Stimulated activated CD4-positive, alpha-beta T cell treated with anti-CD3 and anti-CD28 coated beads, Interleukin-12 subunit alpha, Interleukin-12 subunit beta, amount 100 ng/mL, for 4 hours (primary cell): ENCODE measurements at places on chromosomes 16 and 17.

DNA sequence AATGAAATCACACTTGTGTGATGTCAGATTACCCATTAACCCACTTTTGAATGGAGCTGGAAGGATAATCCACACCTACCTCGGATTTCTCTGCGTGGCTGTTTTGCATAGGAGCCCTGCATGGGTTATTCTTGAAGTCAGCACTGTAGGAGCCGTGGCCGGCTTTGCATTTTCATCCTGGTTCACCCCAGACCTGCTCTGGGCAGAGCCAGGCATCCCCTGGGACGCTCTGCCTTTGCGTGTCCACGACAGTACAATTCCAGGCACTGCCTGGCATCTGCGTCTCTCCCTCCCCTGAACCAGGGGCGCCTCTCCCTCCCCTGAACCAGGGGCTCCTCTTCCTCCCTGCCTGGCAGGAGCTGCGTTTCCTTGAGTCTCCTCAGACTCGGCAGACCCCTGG, 29.7 kb upstream of the ZNF750 start:
- DNase-seq = no peak

DNA sequence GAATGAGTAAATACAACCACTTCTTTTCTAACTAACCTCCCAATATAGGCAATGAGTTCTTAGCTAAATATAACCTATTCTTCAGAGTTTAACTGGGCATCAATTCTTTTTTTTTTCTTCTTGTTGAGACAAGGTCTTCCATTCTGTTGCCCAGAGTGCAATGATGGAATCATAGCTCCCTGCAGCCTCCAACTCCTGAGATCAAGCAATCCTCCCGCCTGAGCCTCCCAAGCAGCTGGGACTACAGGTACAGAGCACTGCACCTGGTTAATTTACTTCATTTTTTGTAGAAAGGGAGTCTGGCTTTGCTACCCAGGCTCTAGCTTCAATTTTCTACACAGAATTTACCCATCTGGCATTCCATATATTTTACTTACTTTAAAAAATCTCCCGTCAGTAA, 1.1 kb downstream of the METTL16 start:
- DNase-seq = no peak

DNA sequence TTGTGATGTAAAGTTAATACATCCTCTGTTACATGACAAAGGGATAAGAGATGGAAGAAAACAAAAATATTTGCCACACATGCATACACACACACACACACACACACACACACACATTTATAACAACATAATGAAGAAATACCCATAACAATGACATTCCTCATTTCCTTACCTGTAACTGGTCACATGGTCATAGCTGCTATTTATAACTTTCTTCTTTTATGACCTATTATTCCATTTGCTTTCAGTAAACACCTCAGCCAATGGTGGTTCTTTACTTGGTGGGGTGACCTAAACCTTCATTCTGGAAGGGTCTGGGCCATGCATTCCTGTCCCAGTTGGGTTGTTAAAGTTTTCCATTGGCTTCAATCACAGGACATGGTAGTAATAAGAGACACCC, 5.3 kb downstream of the MT2A start:
- no peak for DNase-seq

- no peak for DNase-seq
Measured at GRCh38 chr17:50381920-50382319, 8.9 kb downstream of the EME1 start.
